Kidney (tissue), 22 donors: ENCODE measurements at places on chromosomes 12 and 14. TPM values are rescaled to one million over a fixed set of nuclear protein-coding genes. Genes with fewer than 3 reads are reported as not detected.
A peak's percentile ranks its signal among the peaks of the same experiment; 100 is the strongest.

DNA sequence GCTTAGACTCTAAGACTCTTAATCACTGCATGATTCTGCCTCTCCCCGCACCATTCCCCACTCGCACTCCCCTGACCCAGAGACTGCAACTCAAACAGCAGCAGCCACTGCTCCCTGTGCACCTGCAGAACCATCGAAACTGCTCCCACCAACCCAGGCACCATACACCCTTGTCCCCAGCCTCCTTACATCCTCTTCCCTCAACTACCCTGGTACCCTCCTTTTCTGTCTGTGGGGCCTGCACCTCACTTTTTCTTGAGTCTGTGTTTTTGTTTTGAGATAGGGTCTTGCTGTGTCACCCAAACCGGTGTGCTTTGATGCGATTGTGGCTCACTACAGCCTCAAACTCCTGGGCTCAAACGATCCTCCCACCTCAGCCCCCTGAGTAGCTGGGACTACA lies 69.4 kb downstream of the RNFT2 start:
- DNase-seq: no peak

GRCh38 chr14:99724196-99724891 lies 40.2 kb downstream of the CYP46A1 start:
- DNase-seq: no peak

DNA sequence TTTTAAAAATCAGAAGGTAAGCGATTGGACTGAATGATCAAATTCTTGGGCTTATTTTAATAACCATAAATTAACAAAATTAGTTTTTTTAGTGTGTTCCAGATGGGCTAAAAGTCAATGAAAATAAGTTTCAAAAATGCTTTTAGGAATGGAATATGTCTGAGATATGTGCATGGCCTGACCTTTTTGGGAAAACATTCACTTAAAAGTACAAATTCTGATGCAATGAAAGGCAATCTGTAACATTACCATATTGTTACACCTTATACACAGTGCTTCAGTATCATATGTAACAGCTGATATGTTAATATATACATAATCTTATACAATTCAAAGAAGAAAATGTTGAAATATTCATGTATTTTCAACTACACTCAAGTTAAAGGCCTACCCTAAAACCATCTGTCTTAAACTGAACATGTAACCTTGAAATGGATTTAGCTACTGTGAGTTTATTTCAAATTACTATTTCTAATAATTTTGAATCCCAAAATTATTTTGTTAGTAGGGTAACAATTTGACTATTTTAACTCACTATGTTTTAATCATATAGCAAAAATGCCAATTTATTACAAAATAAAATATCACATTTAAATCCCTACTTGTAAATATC lies 84.8 kb downstream of the EEA1 start:
- DNase-seq: no peak

DNA sequence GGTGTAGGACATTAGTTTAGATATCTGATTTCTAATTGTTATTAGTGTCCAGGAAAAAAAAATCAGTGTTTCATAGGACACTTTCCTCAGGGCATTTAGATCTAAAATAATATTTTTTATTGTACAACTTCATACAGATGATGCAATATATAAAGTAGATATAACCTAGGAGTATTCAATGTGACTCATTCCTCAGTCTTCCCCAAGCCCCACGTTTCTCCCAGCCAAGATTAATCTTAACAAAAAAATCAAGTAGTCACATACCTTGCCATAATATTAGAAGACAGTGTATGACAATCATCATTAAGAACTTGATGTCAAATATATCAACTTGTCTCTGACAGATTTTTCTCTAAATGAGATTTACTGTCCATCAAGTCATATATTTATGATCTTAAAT lies 37.1 kb downstream of the PPFIA2 start:
- DNase-seq: no peak

DNA sequence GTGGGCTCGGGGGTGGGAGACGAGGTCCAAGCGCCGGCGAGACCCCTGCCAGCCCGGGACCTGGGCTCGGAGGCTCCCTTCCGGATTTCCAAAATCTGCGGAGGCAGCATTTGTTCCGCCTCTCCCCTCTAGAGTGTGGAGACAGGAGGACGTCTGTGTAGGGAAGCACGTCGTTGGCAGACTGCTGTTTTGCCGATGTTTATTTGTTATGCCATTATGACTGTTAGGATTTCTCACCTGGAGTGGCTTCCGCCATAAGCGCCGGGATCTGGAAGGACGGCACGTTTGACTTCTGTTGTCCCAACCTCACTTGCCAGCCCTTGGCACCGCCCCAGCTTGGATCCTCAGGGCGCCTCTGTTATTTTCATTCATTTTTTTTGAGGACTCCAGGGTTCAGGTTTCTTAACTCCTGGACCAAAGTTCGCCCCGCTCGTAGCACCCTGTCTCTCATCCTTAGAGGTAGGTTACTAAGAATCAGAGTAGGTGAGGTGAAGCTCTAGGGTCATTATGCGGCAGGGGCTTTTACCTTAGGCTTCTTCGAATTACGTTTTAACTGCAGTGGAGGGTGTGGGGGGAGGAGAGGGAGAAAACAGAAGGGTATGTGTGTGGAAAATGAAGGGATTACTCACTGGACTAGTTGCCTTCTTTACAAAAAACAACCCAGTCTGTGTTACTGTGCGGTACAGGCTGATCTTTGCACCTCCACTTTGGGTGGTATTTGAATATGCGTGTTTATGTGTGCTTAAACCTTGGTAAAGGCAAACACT lies 547 bp upstream of the PYGL start:
- DNase-seq: no peak

GRCh38 chr14:68670359-68670715 lies 122.5 kb downstream of the ZFP36L1 start:
- no peak for DNase-seq

DNA sequence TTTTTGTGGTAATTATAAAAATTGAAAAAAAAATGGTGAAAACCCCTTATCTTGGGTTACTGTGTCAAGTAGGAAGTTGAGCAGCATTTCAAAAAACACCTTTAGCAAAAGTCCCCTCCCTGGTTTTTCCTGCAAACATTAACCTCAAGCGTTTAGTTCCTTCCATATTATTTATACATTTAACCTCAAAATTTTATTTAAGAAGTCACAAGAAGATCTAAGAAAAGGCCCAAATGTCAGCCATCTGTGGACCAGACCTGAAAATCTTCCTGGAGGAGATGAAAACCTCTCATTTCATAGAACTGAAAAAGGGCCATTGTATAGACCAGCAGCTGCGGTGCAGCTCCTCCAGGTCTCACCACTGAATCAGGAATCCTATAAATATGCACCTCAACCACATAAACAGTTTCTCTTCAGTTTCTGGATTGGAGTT lies 40.4 kb upstream of the BTG1 start:
- no peak for DNase-seq

The MYH6 gene
- polyA plus RNA-seq: 0.13 TPM

- no peak for DNase-seq
Measured at GRCh38 chr12:91225316-91225715, 42.7 kb upstream of the DCN start.

DNA sequence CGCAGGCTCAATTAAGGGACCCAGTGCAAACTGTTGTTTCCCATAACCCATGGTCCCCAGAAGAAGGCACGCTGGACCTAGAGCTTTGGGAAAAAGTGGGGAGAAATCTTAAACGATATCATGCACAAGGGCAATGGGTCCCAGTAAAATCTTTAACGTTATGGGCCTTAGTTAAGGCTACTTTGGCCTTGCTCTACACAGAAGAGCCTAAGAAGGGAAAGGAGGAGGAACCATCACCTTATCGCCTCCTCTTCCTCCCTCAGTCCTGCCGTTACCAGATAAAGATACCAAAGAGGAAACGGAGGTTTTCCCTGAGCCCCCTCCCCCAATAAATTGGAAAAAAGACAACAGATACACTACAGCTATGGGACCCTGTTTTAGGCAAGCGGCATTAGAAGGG lies 116.9 kb downstream of the PPHLN1 start:
- no peak for DNase-seq

The SMARCD1 gene
- polyA plus RNA-seq: 21.9 TPM

The CHST11 gene
- polyA plus RNA-seq: 2.0 TPM

- DNase-seq: no peak
Measured at GRCh38 chr14:75804570-75805275, 143.7 kb downstream of the TTLL5 start.

DNA sequence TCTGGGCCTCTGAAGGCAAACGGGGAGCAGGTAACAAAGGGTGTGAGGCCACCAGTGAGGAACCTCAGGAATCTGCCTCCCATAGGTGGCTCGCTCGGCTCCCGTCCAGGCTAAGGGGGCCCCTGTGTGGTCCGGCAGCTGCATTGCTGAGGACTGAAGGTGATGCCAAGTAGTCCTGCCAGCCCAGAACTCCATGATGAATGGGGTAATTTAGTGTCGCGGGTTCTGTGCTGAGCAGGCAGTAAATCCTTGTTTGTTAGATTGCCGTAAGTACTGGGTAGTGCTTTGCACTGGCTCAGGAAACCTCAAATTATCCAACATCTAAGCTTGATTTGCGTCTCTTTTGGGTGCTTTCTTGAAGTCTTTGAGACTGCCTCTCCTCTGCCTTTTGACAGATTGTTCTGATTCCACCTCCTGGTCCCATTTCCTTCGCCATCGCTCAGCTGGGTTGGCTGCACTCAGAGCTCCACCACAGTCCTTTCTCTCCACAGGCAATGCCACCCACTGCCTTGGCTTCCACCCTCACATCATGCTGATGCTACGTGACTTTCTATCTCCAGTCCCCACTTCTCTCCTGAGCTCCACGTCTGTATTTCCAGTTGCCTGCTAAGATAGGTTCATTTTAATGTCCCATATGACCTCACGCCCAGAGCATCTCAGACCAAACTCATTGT lies 392.0 kb downstream of the FUT8 start:
- no peak for DNase-seq

The THAP2 gene
- 5.0 TPM for polyA plus RNA-seq

The RTL1 gene
- polyA plus RNA-seq: not detected

The CCDC197 gene
- polyA plus RNA-seq: not detected

GRCh38 chr12:51075390-51075789 lies 8.0 kb downstream of the CSRNP2 start:
- no peak for DNase-seq

- DNase-seq: no peak
Measured at GRCh38 chr14:80942191-80942600, 658 bp upstream of the CEP128 start.

The RNF212B gene
- 2.8 TPM for polyA plus RNA-seq

- DNase-seq: no peak
Measured at GRCh38 chr12:6332459-6332858, 9.4 kb downstream of the TNFRSF1A start.

- DNase-seq: no peak
Measured at GRCh38 chr14:61866932-61867920, 105.0 kb downstream of the SNAPC1 start.

The OR6C2 gene
- not detected for polyA plus RNA-seq

DNA sequence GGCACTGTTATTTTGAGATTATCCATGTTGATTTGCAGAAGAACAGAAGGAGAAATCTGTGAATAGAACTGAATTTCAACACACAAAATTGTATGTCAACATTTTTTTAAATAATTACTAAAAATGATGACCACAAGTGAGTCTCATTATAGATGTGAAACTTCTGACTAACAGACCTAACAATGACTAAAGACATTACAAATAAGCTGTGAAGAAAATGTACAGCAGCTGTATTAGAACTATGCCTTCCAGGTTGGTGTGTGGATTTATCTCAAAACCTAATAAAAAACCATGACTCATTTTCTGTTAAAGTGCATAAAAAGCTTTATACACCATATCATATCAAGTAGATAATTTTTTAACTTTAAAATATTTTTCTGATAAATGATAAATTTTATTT lies 22.5 kb upstream of the FOXG1 start:
- DNase-seq: no peak

DNA sequence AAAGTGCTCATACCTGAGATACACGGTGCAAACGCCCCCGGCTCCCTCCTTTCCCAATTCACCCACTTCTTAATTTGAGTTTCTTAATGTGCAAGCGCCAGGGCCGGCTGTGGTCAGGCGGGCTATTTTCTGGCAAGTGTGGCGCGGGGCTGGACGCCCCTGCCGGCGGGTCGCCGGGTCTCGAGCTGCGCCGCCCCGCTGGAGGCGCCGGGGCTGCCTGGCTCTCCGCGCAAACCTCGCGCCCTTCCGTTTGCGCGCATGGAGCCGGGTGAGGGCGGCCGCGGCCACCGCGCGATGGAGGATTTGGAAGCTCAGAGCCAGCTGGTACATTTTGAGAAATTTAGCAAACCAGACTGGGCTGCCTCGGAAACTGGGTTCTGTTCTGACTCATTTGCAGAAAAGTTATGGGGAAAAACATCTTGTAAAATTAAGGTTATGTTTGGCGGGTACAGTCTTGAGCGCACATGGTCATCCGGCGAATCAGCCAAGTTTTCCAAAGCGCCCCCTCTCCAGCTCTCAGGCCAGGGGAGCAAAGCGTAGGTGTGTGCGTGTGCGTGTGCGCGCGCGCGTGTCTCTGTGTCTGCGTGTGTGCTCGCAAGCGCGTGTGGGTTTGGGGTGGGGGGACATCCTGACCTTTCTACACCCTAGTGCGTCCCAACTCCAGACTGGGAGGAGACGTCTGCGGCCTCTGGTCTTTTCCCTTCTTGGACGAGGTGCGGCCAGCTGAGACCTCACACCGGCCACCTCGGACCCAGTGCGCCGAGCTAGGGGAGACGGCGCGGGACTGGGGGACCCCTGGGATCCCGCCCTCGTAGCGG lies 6.5 kb upstream of the OTX2 start:
- no peak for DNase-seq

GRCh38 chr14:22640192-22640591 lies 4.0 kb downstream of the OR6J1 start:
- no peak for DNase-seq

The UNC79 gene
- polyA plus RNA-seq: 0.56 TPM

- DNase-seq: peak; percentile 59
Measured at GRCh38 chr14:79740066-79740601, 471.2 kb downstream of the DIO2 start.

The GPR132 gene
- 0.17 TPM for polyA plus RNA-seq

- no peak for DNase-seq
Measured at GRCh38 chr12:39872425-39872824, 233.5 kb downstream of the SLC2A13 start.

DNA sequence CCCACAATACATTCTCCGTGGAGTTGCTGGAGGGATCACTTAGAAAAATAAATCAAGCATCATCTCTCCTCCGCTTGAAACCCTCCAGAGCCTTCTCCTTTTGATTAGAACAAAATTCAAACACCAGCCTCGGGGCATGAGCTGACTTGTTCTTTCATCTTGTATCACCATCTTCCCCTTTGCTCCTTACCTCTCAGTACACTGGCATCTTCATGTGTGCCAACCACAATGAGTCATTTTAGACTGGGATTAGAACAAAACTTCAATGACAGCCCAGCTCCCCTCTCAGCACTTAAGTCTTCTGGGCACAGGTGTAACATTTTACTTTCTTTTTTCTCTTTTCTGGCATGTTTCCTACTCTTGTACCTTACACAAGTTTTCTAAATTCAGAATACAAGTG lies 1159.2 kb upstream of the TMEM132C start:
- DNase-seq: no peak

GRCh38 chr12:14452336-14452735 lies 86.9 kb downstream of the ATF7IP start:
- no peak for DNase-seq

The PAPLN gene
- polyA plus RNA-seq: 19.1 TPM

The STON2 gene
- 14.8 TPM for polyA plus RNA-seq

The MYO1H gene
- 0.56 TPM for polyA plus RNA-seq

The FOXN4 gene
- 0.82 TPM for polyA plus RNA-seq

The OAS1 gene
- polyA plus RNA-seq: 27.2 TPM
